ENCODE measurements at places on chromosomes 6 and 20.
A peak's percentile ranks its signal among the peaks of the same experiment; 100 is the strongest.

- no peak for DNase-seq
These were observed 2.1 kb downstream of the CUTA start for GRCh38 chr6:33415831-33416230.

- DNase-seq: peak; percentile 3
These were observed 51.9 kb downstream of the VGLL2 start for GRCh38 chr6:117317261-117317660.

GRCh38 chr20:56769921-56770600 is 141.0 kb downstream of the TFAP2C start:
- no peak for DNase-seq

DNA sequence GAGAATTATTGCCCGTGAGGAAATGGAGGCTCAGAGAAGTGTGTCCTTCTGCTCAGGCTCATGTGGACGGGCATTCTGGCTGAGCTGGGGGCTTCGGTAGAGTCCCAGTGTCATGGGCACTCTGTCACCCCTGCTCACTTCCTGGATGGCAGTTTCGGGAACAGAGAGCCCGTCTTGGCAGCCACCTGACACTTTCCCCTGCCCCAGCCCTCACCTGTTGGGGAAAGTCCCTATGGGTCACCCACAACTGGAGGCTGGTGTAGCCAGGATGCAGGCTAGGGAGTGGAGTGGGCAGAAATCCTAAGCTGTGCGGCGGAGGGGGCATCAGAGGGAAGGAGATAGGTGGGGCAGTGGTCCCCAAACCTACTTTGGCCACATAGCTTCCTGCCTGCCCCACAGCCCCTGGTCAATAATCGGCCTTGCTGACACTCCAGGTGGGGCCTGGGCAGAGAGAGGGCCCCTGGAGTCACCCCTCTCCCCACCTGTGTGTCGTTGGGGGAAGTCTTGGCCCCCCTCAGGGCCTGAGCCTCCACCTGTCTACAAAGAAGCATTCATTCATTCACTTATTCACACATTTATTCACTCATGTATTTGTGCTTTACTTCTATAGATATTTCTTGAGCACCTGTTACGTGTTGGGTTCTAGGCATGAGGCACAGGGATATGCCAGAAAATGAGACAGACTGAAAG is 40.5 kb downstream of the SNAI1 start:
- DNase-seq: no peak

- DNase-seq: no peak
These were observed 482.3 kb upstream of the MANEA start for GRCh38 chr6:95094751-95095663.

DNA sequence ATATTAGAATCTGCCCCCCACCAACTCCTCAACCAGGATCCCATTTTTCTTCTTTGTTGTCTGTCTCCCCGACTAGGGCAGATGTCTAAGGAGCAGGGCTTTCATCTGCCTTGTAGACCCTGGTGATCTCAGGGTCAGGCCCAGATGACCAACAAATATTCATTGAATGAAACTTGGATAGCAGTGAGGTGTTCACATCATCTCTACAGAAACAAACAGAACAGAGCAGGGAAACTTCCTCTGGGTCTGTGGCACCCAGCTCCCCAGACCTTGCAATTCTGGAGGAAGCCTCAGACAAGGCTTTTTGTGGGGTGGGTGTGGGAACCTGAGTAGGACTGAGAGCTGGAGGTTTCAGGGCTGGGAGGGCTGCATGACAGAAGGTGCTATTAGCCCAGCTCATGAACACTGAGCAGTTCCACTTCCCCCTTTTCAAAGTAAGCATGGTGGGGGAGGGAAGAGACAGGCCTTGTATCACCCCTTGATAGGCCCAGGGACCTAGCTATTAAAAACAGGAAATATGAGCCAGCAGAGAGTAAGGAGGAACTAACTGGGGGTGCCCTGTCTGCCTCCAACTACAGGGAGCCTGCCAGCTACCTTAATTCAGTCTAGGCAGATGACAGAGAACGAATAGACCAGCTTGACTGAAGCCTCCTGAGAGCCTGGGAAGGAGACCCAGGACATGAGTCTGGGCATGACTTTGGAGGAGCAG is 37.3 kb upstream of the TOP1 start:
- DNase-seq: no peak

DNA sequence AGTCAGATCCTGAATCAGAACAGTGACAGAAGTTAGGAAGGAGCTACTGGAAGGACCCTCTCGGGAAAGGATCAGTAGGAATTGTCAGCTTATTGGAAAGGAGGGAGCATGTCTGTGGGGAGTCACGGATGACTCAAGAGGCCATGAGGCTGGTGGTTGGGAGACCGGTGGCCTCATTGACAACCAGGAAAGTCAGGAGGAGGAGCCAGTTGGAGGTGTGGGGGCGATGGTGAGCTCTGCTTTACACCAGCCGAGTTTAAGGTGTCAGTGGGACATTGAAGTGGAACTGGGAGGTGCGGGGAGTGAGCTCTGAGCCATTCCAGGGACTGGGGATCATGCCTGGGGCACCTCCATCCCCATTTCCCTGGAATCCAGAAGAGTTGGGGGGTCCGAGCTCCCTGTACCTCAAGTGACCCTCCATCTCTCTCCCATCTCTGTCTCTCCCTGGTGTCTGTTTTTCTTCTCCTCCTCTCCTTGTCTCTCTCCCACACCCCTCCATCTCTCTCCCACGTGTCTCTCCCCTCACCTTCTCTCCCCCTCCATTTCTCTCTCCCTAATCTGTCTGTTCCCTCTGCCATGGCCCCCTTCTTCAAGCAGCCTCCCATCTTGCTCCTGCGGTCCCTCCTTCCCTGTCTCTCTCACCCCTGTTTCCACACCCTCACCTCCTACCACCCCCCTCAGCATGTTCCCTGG is 14.3 kb upstream of the ZBTB9 start:
- DNase-seq: no peak

- DNase-seq: no peak
These were observed 54.8 kb downstream of the CAP2 start for GRCh38 chr6:17448165-17448564.

- peak; percentile 44 for DNase-seq
These were observed 826 bp upstream of the PYGB start for GRCh38 chr20:25247000-25247517.

GRCh38 chr6:132365281-132365907 is 35.9 kb downstream of the MOXD1 start:
- DNase-seq: no peak

DNA sequence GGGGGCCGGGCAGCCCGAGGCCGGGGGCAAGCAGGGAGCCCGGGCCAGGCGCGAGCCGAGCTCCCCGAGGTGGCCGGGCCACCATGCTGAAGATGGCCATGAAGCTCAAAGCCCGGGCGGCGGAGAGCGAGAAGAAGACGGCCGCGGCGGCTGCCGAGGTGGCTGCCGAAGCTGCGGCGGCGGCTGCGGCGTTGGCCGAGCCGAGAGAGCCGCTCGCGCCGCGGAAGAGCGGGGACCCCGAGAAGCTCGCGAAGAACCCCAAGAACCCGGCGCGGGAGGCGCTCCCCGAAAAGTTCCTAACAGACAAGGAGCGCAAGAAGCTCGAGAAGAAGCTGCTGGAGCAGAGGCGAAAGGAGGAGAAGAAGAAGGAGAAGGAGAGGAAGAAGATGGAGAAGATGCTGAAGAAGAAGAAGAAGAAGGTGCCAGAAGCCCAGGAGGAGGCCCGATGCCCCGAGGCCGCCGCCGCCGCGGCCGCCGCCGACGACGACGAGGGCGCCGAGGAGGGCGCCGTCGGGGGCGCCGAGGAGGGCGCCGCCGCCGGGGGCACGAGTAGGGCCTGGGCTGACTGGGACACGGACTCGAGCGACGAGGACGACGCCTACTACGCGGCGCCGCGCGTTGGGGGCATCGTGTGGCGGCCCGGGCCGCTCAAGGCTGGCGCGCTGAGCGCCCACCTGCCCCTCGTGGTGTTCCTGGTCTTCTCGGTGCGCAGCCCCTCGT is 37.4 kb downstream of the GNAS start:
- DNase-seq: no peak

- no peak for DNase-seq
These were observed 194.9 kb downstream of the SCP2D1 start for GRCh38 chr20:19008497-19008896.

- DNase-seq: peak; percentile 40
These were observed 60.6 kb upstream of the CCN6 start for GRCh38 chr6:111993342-111993741.

DNA sequence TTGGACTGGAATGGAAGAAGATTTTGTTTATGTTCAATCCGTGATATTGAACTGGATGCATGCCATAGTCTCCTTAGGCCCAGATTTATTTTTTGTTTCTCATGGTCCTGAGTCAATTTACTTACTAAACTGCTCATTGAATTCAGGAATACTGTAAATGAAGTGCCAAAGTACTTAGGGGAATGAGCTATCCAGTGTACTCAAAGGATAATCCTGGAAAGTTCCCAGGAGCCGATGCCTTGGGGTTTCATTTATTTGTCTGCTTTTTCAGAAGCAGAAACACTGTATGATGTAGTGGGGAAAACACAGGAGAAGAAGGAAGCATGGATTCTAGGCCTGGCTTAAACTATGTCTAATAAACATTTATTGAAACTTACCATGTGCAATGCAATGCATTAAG is 56.1 kb upstream of the THEMIS start:
- DNase-seq: no peak

DNA sequence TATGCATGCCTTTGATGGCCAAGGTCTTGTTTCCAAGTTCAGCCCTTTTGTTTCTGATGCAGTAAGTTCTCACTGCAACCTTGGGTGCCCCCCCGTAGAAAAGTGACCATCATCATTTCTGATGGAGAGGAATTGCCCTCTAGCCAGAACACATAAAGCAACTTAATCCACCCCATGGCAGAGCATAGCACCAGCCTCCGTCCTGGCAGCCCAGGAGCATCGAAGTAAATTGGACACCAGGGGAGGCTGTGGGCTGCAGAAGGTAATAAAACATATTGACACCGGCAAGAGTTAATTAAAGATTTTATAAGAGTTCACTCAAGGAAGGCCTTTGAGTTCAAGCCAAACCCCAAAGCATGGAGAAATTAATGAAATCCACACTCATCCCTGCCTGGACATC is 39.2 kb upstream of the CST7 start:
- no peak for DNase-seq

GRCh38 chr6:14083751-14084150 is 33.8 kb upstream of the CD83 start:
- DNase-seq: no peak

DNA sequence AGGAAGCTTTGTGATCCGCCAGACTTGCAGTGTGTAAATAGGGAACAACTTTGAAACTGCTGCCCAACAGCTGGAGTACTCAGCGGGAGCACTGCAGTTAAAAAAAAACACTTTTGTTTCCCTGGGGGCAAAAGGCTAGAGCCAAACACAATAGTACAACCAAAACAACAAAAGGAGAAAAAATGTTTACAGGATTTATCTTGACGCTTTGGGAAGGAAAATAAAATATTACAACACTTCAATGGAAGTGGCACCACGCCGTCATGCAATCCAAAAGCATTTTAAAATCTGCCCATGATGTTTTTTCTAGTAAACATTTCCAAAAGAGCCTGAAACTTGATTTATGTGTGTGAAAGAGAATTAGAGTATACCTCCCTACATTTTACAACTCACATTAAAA is 26.0 kb downstream of the PTPRK start:
- DNase-seq: no peak

- peak; percentile 84 for DNase-seq
These were observed 21.9 kb upstream of the CDH22 start for GRCh38 chr20:46330072-46330763.

GRCh38 chr20:62860924-62861691 is 514 bp downstream of the TCFL5 start:
- peak; percentile 35 for DNase-seq

DNA sequence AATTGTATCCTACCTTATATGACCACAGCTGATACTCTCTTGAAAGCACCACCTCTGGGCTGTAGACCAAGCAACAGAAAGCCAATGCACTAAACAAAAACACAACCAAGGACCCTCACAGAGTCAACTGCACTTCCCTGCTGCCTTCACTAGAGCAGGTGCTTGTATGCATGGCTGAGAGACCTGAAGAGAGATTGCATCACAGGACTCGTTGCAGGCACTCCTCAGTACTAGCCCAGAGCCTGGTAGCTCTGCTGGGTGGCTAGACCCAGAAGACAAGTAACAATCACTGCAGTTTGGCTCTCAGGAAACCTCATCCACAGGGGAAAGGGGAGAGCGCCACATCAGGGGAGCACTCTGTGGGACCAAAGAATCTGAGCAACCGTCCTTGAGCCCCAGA is 521.6 kb upstream of the IMPG1 start:
- no peak for DNase-seq

GRCh38 chr6:65524232-65524631 is 182.8 kb downstream of the EYS start:
- no peak for DNase-seq

DNA sequence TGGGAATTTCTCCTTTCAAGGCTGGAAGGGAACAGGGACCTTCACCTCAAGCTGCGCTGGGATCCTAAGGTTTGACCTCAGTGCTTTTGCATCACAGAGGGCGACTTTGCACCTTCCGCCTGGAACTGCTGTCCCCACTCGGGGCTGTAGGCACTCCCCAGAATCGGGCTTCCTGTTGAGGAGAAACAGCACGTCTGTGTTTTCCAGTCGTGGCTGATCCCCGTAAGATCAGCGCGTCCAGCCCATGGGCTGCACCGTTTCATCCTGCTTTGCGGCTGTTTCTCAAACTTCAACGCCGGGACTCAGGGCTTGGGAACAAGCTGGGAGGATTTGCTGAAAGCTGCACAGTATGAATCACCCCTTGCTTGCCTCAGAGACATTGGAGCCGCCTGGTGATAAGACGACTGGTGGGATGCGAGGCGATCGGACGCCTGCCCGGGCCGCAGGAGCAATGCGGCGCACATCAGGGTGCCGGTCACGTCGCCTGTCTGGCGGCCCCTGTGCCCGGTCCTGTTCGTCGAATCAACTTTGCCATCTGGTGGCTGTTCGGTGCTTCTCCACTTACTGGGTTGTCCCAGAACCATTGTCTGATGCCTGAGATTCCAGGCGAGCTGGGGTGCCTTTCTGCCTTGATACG is 53.6 kb upstream of the FRMD1 start:
- no peak for DNase-seq

Data from COR-L47 (cell line).